Activated naive CD8-positive, alpha-beta T cell treated with anti-CD3 and anti-CD28 coated beads, Interleukin-2, amount 50 U/mL, for 16 hours (primary cell): ENCODE measurements at places on chromosomes 5 and 9.

- DNase-seq: no peak
These were observed 263.0 kb downstream of the PDZD2 start for GRCh38 chr5:31901807-31902530.

DNA sequence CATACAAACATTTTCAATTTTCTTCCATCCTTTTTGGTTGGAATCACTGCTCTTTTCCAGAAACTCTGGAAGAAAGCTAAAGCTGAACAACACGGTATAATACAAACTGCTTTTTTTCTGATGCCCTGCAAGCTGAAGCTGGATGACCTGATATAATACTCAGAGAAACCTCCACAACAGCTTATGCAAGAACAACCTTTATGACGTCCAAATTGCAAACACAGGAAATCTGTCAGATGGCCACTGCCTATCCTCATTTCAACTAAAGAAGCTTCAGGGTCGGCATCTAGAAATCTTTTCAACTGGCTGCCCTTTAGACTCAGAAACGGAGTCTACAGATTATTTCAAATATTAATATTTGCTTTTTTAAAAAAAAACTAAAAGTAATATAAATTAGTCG, 106.5 kb upstream of the PRDM9 start:
- DNase-seq: no peak

DNA sequence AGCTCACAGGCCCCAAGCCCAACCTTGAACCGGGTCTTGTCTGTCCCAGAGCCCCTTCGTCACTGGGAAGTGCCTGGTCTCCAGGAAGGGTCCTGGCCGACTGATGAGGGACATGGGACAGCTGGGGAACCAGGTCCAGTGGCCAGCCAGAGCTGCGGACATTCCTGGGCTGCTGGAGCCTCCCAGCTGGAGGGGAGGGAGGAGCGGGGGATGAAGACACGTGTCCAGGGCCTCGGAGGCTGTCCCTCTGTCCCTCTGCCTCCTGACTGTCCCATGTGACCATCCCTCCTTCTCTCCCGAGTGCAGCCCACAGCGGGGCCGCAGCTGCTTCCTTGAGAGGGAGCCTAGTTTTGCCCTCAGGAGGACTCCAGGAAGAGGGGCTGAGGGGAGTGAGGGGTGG, 41.7 kb upstream of the UBAC1 start:
- no peak for DNase-seq

- no peak for DNase-seq
These were observed 127.7 kb downstream of the DMAC1 start for GRCh38 chr9:7671847-7672246.

DNA sequence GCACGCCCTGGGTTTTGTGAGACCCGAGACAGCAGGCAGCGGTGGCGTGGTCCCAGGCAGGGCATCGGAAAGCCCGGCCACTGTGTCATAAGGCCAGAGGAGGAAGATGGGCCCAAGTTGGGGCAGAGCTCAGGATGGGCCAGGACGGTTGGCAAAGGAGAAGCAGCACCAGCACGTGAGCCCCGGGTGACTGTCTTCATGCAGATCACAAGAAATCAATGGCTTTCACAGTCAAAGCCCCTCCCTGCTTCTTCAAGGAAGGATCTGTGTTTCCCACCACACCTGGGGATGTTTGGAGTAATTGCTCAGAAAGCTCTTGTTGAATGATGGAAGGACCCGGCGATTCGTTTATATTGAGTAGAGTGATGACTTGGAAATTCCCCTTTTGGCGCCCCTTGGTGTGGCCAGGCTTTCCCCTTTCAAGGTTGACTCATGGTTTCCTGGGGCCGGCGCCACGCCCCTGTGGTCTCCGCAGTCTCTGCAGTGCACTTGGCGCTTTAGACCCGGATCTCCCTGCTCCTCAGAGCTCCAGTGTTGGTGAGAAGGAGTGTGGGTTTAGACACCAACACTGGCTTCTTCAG, 52.1 kb downstream of the IL31RA start:
- DNase-seq: peak; percentile 12

GRCh38 chr9:30799527-30800101, 1584.8 kb upstream of the ACO1 start:
- no peak for DNase-seq

DNA sequence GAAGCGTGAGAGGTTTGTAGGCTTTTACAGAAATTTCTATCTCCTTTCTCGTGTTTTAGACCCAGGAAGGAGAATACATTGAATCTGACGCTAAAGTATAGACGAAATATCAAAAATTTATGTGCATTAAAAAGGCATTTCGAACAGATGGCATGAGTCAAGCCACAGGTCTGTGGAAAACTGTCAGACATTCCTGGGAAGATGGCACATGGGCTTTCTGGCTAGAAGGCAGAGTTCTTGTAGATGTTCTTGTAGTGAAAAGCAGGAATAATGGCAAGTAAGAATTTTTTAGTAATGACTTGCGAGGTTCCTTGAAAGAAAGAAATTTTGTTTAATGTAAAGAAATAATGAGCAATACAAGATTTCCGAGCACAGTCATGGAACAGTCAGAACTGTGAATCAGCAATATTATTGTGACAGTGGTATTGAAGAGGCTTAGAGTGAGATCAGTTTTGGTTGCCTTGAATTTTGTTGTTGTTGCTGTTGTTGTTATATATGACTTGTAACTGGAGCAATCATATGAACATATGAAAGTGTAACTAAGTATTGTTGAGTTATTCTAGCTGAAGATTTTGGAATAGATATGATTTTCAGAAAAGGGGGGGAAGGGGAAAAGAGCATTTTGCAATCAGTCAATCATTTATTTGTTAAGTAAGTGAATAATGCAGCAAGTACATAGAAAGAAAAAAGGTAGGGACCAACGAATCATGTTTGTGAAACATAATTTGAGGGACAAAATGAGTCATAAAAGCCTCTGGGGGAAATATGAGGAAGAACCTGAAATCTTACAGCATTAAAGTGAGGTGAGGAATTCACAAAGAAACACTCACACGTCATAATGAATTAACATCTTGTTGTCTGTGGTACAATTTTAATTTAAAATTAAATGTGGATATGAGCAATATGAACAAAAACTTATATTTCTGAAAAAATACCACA, 339.0 kb upstream of the CTNND2 start:
- DNase-seq: no peak

GRCh38 chr5:157554179-157555036, 21.2 kb downstream of the ADAM19 start:
- no peak for DNase-seq

GRCh38 chr9:122360891-122361290, 9.9 kb upstream of the PTGS1 start:
- no peak for DNase-seq

- no peak for DNase-seq
These were observed 94.5 kb downstream of the TMC1 start for GRCh38 chr9:72615931-72616330.

GRCh38 chr5:112253478-112254250, 165.4 kb downstream of the EPB41L4A start:
- no peak for DNase-seq

GRCh38 chr5:141913560-141914198, 10.0 kb upstream of the DELE1 start:
- DNase-seq: no peak

GRCh38 chr5:177319913-177320588, 8.4 kb upstream of the MXD3 start:
- DNase-seq: no peak

GRCh38 chr5:66134407-66134861, 9.7 kb upstream of the SREK1 start:
- DNase-seq: no peak

GRCh38 chr5:139403418-139403786, 487 bp downstream of the SPATA24 start:
- no peak for DNase-seq

DNA sequence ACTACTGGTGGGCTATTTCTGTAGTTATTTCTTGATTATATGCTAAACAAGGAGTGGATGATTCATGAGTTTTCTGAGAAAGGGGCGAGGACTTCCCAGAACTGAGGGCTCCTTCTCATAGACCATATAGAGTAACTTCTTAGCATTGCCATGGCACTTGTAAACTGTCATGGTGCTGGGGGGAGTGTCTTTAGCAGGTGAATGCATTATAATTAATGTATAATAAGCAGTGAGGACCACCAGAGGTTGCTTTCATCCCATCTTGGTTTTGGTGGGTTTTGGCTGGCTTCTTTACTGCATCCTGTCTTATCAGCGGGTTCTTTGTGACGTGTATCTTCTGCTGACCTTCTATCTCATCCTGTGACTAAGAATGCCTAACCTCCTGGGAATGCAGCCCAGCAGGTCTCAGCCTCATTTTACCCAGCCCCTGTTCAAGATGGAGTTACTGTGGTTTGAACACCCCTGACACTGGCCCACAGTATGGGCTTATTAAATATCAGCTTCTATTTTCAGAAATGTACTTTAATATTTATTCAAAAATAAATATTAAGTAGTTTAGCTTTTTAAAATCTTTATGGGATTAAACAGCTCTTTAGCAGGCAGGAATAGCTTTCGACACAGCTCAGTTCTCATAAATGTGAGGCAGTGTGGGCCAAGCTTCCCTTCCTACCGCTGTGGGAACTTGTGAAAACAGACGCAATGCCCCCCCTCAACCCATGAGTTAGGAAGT, 44.4 kb downstream of the GALNT12 start:
- no peak for DNase-seq

- no peak for DNase-seq
These were observed 3.3 kb downstream of the OLFML2A start for GRCh38 chr9:124780060-124780756.

DNA sequence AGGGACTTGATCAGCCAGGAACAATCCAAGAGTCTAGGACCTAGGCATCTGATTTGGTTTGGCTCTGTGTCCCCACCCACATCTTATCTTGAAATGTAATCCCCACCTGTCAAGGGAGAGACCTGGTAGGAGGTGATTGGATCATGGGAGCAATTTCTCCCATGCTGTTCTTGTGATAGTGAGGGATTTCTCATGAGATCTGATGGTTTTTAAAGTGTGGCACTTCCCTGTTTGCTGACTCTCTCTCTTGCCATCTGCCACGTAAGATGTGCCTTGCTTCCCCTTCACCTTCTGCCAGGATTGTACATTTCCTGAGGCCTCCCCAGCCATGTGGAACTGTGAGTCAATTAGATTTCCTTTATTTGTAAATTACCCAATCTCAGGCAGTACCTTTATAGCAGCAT, 201.7 kb upstream of the ACTBL2 start:
- DNase-seq: no peak

DNA sequence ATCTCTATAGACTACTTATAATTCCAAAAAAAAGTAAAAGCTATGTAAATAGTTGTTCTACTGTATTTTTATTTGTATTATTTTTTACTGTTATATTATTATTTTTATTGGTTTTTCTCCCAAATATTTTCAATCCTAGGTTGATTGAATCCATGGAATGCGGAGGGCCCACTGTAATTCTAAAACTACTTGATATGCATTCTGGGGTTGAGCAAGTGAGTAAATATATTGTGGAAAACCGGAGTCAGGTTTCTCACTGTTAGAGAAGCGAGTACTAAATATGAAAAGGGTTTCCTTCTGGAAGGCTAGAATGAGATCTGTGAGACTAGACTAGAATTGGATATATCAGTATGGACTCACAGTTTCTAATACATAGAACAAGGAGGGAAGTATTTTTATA, 66.5 kb downstream of the FBXW11 start:
- DNase-seq: no peak

GRCh38 chr9:79917421-79917820, 345.7 kb downstream of the TLE4 start:
- DNase-seq: no peak

GRCh38 chr9:72552356-72552755, 30.9 kb downstream of the TMC1 start:
- DNase-seq: no peak

GRCh38 chr9:136762221-136762691, 2.1 kb downstream of the LCN15 start:
- no peak for DNase-seq

DNA sequence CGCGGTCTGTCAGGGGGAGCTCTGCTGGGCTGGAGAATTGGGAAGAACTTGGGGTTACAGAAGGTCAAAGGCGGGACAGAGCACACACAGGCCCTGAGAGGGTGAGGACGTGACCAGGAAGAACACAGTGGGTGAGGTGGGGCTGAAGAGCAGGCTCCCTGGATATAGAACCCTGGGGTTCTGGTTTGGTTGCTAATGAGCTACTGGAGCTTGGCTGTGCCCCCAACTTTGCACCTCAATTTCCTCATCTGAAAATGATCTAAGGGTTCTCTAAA, 83.8 kb downstream of the PRRT1B start:
- no peak for DNase-seq

DNA sequence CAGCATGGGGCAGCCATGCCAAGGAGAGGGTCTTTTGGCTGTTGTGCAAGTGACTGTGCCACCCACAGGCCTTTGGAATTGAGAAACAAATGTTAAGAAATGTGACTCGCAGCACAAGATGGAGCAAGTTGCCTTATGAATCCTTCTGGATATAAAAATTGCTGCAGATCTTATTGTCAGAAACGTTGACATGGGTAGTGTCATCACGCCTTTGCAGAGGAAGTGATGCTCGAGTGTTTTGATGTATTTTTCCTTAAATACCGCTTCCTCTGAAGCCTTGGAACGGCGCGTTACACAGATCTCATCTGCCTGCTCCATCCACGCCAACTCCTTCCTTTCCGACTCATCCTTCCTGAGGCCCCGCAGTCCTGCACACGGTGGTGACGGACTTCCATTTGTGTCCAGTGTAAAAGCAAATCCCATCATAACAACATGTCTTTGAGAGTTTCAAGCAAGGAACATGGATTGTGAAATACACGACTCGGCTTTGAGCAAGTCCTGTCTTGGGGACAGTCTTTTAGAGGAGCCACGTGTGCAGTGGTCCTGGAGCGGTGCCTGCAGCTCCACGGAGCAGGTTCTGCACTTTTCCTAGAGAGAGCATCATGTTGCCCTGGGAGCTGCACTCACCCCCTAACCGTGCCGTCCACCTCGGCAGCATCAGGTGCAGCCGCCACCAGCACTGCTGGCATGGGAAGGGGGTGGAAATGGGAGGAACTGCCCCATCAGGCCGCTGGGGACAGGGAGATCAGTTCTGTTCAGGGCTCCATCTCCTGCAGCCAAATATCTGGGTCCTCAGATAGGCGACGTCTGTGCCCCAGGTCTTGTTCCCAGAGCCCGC, 15.1 kb downstream of the ROPN1L start:
- DNase-seq: no peak

DNA sequence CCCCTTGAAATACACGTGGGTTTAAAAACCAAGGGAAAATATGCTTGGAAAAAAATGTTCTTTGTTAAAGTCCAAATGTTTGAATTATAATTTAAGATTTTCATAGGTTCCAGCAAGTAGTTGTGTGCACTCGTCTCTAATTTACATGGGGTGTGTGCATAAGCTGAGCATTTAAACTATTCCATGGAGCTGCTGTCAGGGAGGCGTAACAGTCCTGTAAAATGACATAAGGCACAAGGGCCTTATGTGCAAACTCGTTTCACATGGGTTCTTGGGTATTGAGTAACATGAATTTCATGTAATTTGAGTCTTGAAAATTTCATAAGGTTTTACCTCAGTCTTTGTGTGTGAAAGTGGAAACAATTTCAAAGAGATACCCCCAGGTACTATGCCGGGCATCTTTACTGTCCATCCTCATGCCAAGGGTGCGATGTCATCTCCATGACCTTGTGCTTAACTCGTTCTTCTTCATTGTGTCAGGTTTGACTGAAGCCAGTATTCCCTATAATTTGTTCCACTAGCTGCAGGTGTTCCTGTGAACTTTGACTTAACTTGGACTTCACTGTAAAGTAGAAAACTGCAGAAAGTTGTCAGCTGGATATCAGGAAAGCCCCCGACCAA, 359.3 kb downstream of the SH3GL2 start:
- no peak for DNase-seq
